ENCODE measurements at places on chromosomes 16 and 17.

- no peak for DNase-seq
Measured at GRCh38 chr17:4679658-4680057, 24.3 kb downstream of the PELP1 start.

GRCh38 chr16:46895399-46896313, 11.5 kb downstream of the GPT2 start:
- DNase-seq: no peak

GRCh38 chr16:17578981-17579874, 108.5 kb upstream of the XYLT1 start:
- DNase-seq: no peak

DNA sequence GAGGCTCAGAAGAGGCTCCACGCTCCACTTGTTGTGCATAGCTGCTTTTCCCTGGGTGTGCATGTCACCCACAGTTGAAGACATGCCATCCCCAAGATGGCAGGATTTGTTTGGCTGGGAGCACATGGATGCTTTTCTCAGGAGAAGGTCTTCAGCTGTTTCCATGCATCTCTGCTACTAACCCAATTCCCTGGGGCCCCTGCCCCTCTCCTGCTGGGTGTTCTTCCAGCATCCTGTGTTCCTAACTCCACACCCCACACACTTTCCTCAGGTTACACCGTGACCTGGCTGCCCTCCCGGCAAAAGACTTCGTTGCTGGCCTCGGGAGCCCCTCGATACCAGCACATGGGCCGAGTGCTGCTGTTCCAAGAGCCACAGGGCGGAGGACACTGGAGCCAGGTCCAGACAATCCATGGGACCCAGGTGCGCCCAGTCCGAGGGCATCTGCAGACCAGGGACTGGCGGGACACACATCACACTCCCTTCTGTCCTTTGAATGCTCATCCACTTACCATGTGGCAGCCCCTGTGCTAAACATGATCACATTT, 21.5 kb downstream of the ITGAL start:
- no peak for DNase-seq

All from T-helper 1 cell (primary cell).